ENCODE measurements at places on chromosomes 16 and 17.

DNA sequence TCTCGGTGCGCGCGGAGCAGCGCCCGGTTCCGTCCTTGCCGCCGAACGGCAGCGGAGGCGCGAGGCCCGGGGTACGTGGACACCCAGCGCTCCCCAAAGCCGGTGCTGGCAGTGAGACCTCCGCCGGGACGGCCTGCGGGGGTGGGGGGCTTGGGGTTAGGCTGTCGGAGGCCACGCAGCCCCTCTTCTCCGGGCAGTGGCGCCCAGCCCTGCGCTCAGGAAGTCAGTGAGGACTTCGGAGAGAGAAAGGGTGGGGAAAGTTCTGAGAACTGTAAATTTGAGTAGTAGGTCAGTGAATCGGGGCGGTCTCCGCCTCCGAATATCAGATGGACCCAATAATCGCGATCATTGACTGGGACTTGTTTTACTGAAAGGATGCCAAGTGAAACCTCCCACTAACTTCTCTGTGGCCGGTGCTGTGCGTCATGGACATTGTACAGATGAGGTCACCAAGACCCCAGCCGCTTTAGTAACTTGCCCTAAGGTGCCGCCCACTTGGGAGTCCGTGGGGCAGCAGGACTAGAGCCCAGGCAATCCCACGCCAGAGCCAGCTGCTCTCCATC, 468 bp downstream of the IL4R start:
- peak; percentile 79 for DNase-seq

DNA sequence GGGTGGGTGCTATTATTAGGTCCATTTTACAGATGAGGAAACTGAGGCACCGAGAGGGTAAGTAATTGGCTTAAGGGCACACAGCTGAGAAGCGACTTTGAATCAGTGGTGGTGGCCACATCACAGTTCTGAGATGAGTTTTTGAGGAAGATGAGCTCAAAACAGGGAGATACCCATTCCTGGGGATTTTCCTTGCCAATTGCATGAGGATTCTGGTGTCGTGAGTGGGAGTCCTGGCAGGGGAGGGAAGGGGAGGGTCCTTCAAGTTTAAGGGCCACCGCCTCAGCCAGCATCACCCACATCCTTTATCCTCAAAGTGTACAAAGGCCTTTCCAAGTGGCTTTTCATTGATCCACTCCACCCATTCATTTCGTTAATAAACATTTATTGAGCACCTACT, 45.3 kb downstream of the IL21R start:
- no peak for DNase-seq

GRCh38 chr17:82118815-82119380, 20.9 kb upstream of the FASN start:
- DNase-seq = no peak

DNA sequence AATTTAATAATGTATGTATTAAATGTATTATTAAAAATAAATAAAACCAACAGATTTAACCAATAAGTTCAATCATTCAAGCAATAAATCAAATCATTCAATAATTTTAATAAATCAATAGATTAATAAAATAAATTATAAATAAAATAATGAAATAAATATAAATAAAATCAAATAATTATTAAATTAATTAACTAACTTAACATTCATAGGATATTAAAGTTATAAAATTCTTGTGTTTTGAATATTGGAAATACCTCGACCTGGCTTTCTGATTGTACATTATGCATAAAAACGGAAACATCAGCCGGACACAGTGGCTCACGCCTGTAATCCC, 182.2 kb downstream of the BANP start:
- DNase-seq = no peak
